ENCODE measurements at places on chromosomes 3 and 15.

- no peak for DNase-seq
These were observed 540.5 kb downstream of the AGBL1 start for GRCh38 chr15:86620157-86620556.

DNA sequence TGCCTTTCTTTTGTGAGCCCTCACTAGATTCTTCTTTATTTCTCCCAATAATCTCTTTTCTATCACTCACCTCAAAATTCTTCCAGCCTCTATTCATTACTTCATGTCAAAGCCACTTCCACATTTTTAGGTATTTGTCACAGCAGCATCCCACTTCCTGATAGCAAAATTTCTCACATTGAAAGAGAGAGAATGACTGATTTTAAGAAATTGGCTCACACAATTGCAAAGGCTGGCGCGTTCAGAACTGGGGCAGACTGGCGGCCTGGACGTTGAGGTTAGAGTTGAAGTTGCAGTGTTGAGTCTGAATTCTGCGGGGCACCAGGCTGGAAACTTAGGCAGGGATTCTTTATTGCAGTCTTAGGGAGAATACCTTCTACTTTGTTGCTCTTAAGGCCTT lies 117.9 kb downstream of the LRRC28 start:
- DNase-seq = no peak

DNA sequence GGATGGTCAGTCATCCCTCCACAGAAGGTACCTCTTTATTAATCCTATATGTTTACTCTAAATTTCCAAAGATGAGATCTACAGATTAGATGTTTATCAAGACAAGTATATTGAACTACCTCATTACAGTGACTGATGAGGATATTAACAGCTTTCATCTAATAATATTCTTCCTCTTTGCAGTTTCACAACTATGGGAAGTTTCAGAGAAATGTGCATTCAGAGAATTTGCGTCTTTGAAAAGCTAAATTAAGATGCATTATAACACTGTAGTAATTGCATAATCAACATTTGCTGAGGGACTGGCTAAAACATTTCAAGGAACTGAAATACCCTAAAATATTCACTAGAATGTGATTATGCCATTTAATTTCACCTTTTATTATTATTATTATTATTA lies 46.7 kb downstream of the MCF2L2 start:
- no peak for DNase-seq

GRCh38 chr15:90708516-90708915 lies 8.6 kb upstream of the BLM start:
- DNase-seq = no peak

GRCh38 chr3:109224333-109224732 lies 87.8 kb downstream of the C3orf85 start:
- no peak for DNase-seq

- peak; percentile 69 for DNase-seq
These were observed 36.6 kb upstream of the CD47 start for GRCh38 chr3:108127301-108127988.

- DNase-seq = no peak
These were observed 5.4 kb downstream of the ANKRD63 start for GRCh38 chr15:40277471-40277870.

- no peak for DNase-seq
These were observed 317.3 kb upstream of the CFAP20DC start for GRCh38 chr3:59367150-59367549.

DNA sequence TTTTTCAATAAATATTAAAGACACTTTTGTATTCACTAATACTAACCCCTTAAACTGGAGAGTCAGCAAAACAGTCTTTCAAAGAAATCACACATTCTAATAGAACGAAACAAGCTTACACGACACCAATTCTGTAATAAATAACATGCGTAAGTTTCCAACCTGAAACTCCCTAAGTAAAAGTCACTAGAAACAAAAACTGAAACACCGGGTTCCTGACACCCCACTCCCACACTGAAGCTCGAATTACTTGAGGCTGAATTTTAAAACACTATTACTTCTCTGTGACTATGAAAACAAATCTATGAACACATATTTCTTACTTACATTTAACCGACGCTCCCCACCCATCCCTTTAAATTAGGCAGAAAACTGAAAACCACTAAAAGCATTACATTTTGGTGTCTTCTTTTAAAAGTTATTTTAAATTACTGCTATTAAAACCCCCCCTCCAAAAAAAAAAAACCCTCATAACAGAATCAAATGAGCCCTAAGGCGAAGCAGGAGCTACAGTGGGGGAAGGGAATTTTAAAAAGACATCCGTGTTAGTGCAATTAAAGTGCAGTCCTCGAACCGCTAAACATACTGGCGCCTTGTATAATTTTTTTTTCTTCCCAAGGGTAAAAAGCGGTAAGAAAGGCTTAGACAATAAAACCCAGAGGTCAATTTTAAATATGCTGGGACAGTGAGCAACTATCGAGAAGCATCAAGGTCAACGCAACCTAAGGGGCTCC lies 878 bp downstream of the SPPL2A start:
- DNase-seq = no peak

DNA sequence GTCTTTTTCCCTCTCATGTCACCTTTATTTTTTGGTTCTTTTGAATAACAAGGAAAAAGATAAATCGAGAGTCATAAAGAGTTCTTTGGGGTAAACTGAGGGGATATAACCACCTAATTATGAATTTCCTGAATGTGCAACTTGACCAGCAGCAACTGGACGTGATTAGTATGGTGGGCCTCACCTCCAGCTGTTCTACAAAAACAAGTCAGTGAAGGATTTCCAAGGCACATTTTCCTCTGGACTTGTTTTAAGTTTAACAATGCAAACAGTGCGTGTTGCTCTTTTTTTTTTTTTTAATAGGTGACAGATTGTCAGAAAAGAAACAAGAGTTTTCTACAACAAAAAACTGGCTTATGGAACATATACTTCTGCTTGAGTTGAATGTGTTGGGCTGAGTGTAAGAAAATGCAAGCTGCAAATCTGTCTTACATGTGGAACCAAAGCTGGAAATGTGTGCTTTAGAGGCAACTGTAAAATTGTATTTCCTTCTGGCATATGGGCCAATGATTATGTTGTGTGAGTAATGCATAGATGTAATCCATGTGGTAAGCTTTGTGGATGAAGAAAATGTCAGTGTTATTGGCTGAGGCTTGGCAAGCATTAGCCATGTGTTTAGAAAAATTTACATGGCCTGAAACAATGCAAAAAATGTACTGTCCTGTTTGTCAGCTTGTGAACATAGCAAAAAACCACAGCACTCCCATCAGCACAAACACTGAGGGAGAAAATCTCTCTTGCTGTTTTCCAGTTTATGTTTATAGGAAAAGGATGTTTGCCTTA lies 44.5 kb upstream of the FNDC3B start:
- DNase-seq = no peak

DNA sequence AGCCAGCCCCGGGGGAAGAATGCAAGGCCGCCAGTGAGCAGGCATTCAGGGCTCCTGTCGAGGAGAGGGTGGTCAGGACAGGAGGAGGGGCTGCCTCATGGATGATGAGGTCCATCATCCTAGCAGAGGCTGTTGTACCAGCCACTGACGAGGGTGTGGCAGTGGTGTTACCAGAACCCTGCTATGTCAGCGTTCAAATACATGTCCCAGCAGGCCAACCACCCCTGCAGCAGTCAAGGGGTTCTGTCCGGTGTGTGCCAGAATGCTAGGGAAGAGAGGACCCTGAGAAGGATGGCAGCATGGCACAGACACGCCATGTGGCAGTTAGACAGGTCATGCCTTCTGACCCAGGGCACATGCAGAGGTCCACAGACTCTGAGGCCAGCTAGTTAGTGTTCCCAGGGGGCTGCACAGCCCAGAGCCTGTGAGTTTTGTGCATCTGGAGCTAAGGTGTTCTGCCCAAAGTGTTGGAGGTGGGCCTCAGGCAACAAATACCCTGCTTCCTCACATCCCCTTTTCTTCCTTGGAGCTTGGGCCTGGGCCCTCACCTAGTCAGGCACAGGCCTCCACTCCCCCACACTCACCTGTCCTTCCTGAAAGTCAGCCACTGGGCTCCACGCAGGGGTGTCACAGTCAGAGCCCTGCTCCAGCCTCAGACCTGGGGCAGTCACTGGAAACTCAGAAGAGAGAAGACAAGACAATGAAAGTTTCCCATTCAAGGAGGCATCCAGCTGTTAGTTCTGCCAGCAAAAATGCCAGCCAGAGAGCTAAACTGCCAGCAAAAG lies 7.8 kb downstream of the PAK6 start:
- no peak for DNase-seq

DNA sequence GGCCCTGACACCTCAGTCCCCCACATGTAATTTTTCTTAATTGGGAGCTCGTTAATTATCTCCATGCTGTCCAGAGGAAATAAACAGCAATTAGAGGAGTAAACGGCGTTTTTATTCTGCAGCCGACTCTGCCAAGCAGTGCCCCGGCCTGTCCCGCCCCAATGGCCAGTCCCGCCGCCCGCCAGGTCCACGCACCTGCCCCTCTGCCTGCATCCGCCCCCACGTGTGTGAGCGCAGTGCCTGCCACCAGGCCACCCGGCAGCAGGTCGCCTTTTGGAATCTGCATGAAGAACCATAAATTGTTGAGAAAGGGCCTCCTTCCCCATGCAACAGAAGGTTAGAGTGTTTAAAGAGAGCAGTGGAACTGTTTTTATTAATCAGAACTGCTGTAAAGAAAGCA lies 87.5 kb upstream of the LINGO1 start:
- no peak for DNase-seq

DNA sequence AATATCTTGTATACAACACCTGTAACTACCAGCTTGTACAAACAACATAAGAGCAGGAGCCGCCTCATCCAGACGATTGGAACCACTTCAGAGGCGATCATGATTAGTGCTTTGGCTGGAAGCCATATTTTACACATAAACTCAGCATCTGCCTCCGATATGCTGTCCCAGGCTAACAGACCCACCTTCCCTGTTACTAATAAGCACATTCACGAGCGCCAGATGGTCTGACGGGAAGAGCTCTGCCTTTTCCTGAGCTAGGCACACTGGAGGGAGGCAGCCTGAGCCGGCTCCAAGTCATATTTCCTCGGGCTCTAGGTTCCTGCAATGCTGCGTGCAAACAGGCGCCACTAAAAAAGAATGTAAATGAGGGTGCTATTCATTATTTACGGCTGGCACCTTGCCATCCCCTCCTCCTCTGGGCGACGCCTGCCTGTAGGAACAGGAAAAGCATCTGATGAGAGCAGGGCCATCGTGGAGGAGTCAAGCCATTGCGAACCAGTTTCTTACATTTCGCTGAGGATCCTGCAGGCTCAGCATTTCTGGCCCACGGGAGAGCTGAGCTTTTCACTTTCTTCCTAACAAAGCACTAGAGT lies 98.2 kb downstream of the ANXA2 start:
- no peak for DNase-seq

GRCh38 chr3:3633761-3634160 lies 165.5 kb upstream of the LRRN1 start:
- no peak for DNase-seq

DNA sequence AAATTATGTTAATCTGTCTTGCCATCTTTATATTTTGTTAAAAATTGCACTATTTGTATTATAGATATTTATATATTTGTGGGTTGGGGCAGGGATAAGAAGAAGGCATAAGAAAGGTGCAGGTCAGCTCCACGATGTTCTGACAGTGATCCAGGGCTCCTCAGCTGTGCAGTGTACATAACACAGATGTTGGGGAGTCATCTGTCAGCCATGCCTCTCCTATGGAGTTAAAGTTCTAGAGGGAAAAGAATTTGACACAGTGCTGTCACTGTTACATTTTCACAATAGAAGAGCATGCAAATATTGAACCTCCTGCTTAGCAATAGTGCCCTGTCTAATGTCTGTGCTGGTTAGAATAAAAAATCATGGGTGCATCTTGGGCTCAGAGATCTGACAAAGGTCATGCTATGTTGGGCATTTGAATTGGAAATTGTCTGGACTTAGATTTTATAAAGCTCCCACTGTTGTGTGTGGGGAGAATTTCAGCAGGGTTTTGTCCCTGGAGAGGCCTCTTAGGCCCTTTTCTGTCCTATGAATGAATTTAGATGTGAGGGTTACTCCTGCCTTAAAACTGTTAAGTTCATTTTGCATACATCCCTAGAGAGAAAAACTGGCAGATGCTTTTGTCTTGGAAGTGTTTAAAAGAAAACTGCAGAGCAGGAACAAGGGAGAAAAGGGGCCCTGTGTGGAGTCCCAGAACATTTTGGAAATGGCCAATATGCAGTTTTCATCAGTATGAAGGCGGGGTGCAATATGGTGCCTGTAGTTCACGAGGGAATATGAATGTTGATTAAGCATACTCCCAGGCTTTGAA lies 20.4 kb downstream of the CDIN1 start:
- DNase-seq = no peak

DNA sequence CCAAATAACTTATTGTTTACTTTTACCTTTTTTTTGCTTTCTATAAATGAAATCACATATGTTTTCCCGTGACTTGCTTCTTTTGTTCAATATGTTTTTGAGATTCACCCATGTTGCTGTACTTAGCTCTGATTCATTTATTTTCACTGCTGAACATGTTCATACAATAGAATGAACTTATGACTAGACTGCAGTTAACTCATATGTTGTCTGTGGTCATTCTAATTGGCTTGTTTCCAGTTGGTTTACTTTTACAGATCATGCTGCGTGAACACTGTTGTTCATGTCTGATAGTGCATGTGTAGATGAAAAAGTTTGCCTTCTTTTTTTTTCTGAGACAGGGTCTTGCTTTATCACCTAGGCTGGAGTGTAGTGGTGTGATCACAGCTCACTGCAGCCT lies 31.6 kb upstream of the SV2B start:
- DNase-seq = no peak

GRCh38 chr3:167684388-167684993 lies 30.7 kb upstream of the WDR49 start:
- DNase-seq = peak; percentile 13

GRCh38 chr15:23035964-23036566 lies 3.3 kb downstream of the TUBGCP5 start:
- DNase-seq = peak; percentile 22

- DNase-seq = no peak
These were observed 89.5 kb downstream of the ANP32A start for GRCh38 chr15:68730976-68731897.

GRCh38 chr3:124986192-124987143 lies 51.9 kb upstream of the MUC13 start:
- no peak for DNase-seq

DNA sequence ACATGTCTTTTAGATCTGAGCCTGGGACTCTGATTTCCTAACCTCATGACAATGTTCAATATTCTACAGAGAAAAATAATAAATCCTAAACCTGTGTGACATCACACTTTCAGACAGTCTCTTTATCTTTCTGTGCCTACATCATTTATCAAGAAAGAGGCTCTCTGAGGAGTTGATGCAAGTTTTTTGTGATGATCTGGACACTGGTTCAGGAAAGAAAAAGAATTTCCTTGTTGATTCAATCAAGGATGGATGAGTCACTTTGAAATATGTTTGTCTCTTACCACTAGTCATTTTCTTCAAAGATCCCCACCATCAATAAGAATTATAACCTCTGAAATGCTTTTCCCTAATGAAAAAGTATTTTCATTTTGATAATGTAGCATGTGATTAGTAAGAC lies 404.6 kb downstream of the WDR72 start:
- no peak for DNase-seq
